ENCODE measurements at places on chromosomes 5 and 9. TPM values are rescaled to one million over a fixed set of nuclear protein-coding genes. Genes with fewer than 3 reads are reported as not detected.

AMBP gene
- total RNA-seq = 4.0 TPM

FAM240B gene
- not detected for total RNA-seq

CBY3 gene
- 2.3 TPM for total RNA-seq

SNCAIP gene
- total RNA-seq = 8.0 TPM

GRCh38 chr9:135219676-135220600 is 132.5 kb downstream of the OLFM1 start:
- H3K4me1 ChIP-seq = peaks cover 6% of the 10 kb centered on the region
- DNase-seq = no peak
- no peak overlapping the region for H3K4me3 ChIP-seq
- no peaks in the 10 kb centered on the region for H3K27me3 ChIP-seq

GRCh38 chr5:56481428-56482357 is 248.6 kb upstream of the ANKRD55 start:
- peak; percentile 65 for DNase-seq
- no peak overlapping the region for H3K27ac ChIP-seq
- H3K4me1 ChIP-seq = peaks cover 8% of the 10 kb centered on the region
- peaks cover 36% of the 10 kb centered on the region for H3K27me3 ChIP-seq
- H3K4me3 ChIP-seq = peak overlapping the region; percentile 81
- no peaks in the 10 kb centered on the region for H3K36me3 ChIP-seq

DNA sequence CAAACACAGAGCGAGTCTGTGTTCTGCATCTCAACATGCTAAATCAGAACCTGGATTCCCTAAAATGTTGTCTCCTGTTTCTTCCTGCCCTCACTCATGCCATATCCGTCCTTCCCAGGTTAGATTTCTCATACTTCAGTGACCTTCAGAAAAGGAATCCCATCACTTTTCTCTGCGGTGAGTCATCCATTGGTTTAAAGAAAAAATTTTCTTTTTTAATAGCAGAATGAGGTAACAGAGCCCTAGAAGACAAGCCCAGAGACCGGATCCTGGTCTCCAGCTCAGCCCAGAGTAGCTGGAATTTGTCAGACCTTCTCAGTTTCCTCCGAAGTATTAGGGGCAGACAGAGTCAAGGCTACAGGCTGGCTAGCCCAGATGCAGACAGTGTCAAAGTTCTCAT is 143.2 kb upstream of the DMRT1 start:
- H3K27ac ChIP-seq = no peak overlapping the region
- H3K27me3 ChIP-seq = no peaks in the 10 kb centered on the region
- no peaks in the 10 kb centered on the region for H3K36me3 ChIP-seq

Data from GM23338 (cell line).